Cerebellum (tissue), 4 donors: ENCODE measurements at places on chromosomes 7 and 10.

DNA sequence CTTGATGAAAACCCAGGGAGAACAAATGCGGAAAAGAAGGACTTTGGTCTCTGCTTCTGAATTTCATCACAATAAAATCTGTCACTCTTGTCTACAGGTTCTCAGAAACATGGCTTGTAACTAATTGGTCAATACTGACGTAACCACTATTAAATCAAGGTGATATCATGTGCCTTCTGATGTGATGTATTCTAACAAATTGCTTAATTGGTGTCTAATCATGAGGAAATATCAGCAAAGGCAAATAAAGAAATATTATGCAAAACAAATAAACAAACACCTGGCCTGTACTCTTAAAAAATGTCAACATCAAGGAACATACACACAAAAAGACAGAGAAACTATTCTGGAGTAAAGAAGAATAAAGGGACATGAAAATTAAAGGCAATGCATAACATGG, 1165.0 kb downstream of the NXPH1 start:
- DNase-seq: no peak

- no peak for DNase-seq
These were observed 27.0 kb downstream of the ZNF786 start for GRCh38 chr7:149063476-149063875.

GRCh38 chr10:32995751-32996150, 37.7 kb upstream of the ITGB1 start:
- DNase-seq: no peak

GRCh38 chr10:103668351-103669242, 175.1 kb downstream of the NEURL1 start:
- DNase-seq: peak; percentile 50

DNA sequence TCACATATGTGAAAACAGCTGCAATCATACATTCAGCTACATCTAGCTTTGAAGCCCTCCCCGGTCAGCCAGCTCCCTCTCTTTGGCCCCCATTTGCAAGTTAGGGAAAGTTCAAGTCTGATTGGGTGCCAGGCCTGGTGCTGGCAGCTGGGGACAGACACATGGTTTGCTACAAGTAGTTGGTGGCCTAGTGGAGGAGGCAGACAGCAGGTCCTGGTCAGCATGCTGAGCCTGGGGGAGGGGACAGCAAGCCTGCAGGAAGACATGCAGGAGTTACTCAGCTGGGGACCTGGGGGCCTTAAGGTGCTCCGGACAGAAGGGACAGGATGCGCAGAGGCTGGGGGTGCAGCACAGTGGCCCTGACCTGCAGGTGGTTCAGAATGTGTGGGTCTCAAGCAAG, 956.9 kb upstream of the ZNF722 start:
- DNase-seq: no peak

GRCh38 chr10:133474665-133475424, 21.1 kb downstream of the SCART1 start:
- DNase-seq: no peak

DNA sequence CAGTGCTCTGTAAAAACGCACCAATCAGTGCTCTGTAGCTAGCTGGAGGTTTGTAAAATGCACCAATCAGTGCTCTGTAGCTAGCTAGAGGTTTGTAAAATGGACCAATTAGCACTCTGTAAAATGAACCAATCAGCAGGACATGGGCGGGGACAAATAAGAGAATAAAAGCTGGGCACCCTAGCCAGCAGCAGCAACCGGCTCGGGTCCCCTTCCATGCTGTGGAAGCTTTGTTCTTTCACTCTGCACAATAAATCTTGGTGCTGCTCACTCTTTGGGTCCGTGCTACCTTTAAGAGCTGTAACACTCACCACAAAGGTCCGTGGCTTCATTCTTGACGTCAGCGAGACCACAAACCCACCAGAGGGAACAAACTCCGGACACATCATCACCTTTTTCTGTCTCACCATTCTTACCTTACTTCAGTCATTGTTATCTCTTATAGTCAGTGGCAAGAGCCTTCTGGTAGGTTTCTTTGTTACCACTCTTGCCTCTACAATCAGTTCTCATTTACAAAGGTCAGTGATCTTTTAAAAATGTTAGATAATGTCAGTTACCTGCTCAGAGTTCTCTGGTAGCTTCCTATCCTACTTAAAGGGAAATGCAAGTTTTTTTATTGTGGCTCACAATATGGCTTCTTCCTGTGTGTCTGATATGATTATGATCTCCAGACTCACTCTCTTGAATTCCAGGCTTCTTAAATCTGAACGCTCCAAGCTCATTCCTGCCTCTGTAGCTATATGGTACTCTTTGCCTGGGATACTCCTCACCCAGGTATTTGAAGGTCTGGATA, 4.5 kb downstream of the STAM start:
- DNase-seq: no peak

DNA sequence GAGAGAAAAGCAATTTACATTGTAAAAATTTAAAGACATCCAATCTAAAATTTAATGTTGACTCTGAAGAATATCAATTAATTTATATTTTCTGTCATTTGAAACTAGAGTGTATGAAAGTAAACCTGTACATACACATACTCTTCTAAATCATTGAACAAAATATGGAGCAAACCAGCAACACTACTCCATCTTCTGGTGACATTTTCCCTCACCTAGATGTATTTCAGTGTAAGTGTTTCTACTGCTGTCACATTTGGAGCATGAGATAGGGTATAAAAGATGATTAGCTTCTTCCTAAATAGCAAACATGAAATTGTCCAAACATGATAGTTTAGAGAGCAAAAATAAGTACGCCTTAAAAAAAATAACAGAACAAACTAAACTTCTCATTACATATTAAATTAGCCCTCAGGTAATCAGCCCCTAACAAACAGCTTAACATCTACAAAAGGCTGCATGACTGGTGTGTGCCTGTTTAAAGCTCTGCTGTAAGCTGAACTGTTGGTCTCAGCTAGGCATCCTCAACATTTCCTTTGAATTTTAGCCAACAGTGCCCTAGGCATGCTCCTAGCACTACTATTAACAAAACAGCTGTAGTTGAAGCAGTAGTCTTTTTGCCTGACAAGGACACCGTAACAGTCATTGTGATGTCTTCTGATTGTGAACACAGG, 189.8 kb downstream of the CTNNA3 start:
- DNase-seq: no peak
